Lung microvascular endothelial cell (primary cell): ENCODE measurements at places on chromosomes 12 and 14. TPM values are rescaled to one million over a fixed set of nuclear protein-coding genes. Genes with fewer than 3 reads are reported as not detected.

GRCh38 chr12:104680070-104680469 is 223.3 kb downstream of the CHST11 start:
- peak; percentile 61 for DNase-seq

GRCh38 chr12:4441355-4442335 is 4.0 kb downstream of the FGF6 start:
- no peak for DNase-seq

- peak; percentile 50 for DNase-seq
These were observed 33.6 kb upstream of the HNF1A start for GRCh38 chr12:120944645-120945217.

GRCh38 chr14:70780396-70781075 is 28.8 kb downstream of the MAP3K9 start:
- DNase-seq: no peak

DNA sequence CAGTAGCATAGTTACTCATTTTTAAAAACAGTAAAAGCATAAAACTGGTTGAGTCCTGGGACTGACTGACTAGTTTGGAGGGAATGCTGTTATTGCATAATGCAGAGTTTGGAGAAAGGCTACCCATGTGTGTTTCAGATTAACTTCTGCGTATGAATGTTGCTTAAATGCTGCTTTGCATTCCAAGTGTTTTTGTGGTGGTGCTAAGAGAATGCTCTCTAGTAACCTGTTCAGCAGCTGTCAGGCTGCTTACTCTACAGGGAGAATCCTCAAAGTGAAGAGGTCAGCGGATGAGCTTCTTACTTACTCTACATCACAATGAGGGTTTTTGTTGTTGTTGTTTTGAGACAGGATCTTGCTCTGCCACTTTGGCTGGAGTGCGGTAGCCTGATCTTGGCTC is 4.3 kb downstream of the DLST start:
- DNase-seq: no peak

DNA sequence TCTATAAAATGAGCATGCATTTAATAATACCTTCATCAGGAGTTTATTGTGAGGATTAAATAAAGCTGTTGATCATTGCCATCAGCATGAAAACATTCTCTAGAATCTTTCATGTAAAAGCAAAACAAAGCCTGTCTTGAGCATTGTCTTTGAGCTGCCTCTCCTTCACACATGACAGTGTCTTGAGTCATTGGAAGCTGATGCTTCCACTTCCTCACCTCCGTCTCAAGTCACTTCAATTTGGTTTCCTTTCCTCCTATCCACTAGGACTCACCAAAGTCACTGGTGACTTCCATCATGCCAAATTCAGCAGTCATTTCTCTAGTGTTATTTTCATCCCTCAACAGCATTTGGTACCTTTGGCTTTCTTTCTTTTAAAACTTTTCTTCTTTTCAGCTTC is 31.6 kb upstream of the MYBPC1 start:
- DNase-seq: no peak

DNA sequence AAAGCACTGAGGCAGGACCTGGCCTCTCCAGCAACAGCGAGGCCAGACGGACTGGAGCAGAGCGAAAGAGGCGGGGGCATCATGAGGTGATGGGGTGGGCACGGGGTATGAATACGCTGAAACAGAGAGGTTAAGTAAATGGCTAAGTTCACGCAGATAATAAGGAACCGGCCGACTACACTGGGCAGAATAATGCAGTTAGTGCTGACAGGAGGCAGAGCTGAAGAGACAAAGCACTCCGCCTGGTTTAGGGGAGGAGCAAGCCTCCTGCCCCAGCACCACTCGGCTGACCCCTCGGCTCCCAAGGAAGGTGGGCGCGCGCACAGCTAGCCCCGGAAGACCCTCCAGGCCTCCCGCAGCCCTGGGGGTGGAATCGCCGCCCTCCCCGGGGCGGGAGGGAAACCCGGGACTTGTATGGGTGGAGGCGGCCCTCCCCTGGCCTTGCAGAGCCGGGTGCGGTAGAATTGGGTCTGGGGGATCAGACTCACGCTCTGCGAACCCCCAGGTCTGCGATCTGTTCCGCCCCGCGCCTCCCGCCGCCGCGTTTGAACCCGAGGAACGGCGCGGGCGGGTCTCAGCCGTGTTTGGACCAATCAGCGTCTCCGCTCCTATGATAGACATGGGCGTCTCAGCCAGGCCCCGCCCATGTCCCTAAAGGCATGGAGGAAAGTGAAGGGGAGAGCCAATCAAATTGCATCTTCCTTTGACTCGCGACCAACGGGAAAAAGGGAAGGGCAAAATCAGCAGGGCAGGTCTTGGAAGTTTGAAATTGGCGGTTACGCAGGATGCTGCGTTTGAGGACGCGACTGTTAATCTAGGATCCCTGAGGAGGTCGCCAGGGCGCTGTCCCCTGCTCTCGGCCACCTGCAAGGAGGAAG is at the start of gene CIT:
TSS of gene CIT (minus strand) at position 560 of the 878 bp plus-strand sequence. CDS start 1,152 bp downstream, outside the sequence.
- peak; percentile 95 for DNase-seq

The RGS6 gene
- total RNA-seq: not detected in 2 replicates

The OSGEP gene
- 47.3 and 48.0 TPM in 2 replicates for total RNA-seq

The IFI27 gene
- 7.9 and 78.0 TPM in 2 replicates for total RNA-seq

The ACVRL1 gene
- 293 and 393 TPM in 2 replicates for total RNA-seq

The SERPINA10 gene
- not detected in 2 replicates for total RNA-seq
